ENCODE measurements at places on chromosomes 4 and X. TPM values are rescaled to one million over a fixed set of nuclear protein-coding genes. Genes with fewer than 3 reads are reported as not detected.

DNA sequence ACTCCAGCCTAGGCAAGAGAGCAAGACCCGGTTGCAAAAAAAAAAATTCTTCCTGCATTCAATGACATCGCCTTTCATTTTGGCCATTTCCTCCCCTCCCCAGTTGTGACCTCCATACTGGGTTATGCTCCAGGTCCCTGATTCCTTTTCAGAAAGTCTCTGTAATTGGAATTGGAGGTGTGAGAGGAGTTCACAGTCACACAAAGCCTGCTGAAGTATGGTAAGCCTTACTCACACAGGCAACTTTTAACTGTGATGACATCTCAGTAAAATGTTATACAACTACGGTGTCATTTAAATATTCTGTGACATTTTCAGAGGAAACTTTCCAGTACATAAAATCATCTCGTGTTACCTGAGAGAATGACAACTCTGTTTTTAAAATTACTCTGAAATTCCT, 73.6 kb downstream of the CEP44 start:
- no peak overlapping the region for H3K27ac ChIP-seq
- no peak overlapping the region for H3K4me3 ChIP-seq
- H3K36me3 ChIP-seq: no peaks in the 10 kb centered on the region
- no peak for DNase-seq

DNA sequence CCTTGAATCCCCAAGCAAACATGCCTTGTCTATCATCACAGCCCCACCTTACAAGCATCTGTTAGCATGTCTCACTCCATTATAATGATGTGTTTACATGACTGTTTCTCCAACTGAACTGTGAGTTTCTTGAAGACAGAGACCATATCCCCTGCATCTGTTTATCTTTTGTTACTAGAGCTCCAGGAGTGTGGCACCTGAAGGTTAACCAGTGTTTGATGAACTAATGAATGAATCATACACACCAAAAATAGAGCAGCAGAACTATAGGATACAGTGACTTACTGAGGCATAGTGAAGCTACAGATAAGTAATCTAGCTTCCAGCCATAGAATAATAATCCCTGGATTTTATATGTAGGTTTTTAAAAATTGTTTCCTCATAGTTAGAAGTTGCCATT, 331.0 kb downstream of the PCDH7 start:
- H3K4me3 ChIP-seq: no peak overlapping the region
- no peak for DNase-seq
- H3K27ac ChIP-seq: no peak overlapping the region
- no peaks in the 10 kb centered on the region for H3K36me3 ChIP-seq

DNA sequence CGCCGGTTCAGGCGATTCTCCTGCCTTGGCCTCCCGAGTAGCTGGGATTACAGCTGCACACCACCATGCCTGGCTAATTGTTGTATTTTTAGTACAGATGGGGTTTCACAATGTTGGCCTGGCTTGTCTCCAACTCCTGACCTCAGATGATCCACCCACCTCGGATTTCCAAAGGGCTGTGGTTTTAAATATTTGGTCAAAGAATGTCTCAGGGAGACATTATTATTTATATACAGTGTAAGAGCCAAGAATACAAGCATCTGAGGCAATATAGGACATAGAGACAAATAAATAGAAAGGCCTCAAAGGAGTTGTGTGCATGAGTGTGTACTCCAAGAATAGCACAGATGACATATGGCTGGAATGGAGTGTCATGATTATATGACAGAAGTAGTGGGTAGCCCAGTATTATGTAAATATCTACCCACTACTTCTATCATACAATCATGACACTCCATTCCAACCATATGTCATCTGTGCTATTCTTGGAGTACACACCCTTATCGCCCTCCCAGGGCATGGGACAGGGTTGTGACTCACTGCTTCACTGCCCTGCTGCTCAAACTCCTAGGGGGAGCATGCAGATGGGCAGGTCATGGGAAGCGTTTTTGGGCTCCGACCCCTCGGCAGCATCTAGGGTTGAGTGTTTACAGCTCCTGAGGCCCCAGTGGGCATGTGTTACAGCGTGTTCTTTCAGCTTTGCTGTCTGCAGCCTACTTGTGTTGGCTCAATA, 1649.8 kb upstream of the PCDH10 start:
- no peaks in the 10 kb centered on the region for H3K4me1 ChIP-seq
- H3K4me3 ChIP-seq: no peak overlapping the region
- peaks cover 4% of the 10 kb centered on the region for H3K36me3 ChIP-seq
- H3K27me3 ChIP-seq: peaks cover 3% of the 10 kb centered on the region

DNA sequence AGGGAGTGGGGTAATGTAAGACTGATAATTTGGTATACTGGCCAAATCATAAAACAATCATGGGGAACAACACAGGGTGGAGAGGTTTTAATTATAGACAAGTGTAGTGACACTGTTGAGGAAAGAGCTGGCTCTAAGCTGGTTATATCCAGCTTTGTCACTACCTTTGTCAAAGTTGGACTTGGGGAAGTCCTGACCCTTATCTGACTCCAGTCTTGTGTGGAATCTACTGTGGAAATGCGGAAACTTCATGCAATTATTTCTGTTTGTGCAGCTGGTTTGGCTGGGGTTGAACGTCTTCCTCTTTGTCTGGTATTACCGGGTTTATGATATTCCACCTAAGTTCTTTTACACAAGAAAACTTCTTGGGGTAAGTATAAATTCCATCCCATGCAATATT, 2.0 kb downstream of the CYBB start:
- DNase-seq: no peak
- no peak overlapping the region for H3K4me3 ChIP-seq
- peaks cover 6% of the 10 kb centered on the region for H3K4me1 ChIP-seq
- no peaks in the 10 kb centered on the region for H3K36me3 ChIP-seq
- H3K27me3 ChIP-seq: no peaks in the 10 kb centered on the region

GRCh38 chr4:14716691-14717090, 285.6 kb upstream of the CPEB2 start:
- H3K27me3 ChIP-seq: no peaks in the 10 kb centered on the region
- H3K27ac ChIP-seq: no peak overlapping the region
- H3K4me3 ChIP-seq: no peak overlapping the region
- H3K4me1 ChIP-seq: no peaks in the 10 kb centered on the region

GRCh38 chr4:144584428-144584827, 61.5 kb upstream of the HHIP start:
- peaks cover 4% of the 10 kb centered on the region for H3K36me3 ChIP-seq
- no peak for DNase-seq
- no peaks in the 10 kb centered on the region for H3K4me1 ChIP-seq
- H3K27ac ChIP-seq: no peak overlapping the region
- peaks cover 3% of the 10 kb centered on the region for H3K27me3 ChIP-seq
- no peak overlapping the region for H3K4me3 ChIP-seq

- no peaks in the 10 kb centered on the region for H3K4me1 ChIP-seq
- no peaks in the 10 kb centered on the region for H3K27me3 ChIP-seq
- H3K4me3 ChIP-seq: no peak overlapping the region
- no peak overlapping the region for H3K27ac ChIP-seq
- no peaks in the 10 kb centered on the region for H3K36me3 ChIP-seq
- no peak for DNase-seq
These were observed 12.5 kb upstream of the HSFX4 start for GRCh38 chrX:149916745-149917392.

DNA sequence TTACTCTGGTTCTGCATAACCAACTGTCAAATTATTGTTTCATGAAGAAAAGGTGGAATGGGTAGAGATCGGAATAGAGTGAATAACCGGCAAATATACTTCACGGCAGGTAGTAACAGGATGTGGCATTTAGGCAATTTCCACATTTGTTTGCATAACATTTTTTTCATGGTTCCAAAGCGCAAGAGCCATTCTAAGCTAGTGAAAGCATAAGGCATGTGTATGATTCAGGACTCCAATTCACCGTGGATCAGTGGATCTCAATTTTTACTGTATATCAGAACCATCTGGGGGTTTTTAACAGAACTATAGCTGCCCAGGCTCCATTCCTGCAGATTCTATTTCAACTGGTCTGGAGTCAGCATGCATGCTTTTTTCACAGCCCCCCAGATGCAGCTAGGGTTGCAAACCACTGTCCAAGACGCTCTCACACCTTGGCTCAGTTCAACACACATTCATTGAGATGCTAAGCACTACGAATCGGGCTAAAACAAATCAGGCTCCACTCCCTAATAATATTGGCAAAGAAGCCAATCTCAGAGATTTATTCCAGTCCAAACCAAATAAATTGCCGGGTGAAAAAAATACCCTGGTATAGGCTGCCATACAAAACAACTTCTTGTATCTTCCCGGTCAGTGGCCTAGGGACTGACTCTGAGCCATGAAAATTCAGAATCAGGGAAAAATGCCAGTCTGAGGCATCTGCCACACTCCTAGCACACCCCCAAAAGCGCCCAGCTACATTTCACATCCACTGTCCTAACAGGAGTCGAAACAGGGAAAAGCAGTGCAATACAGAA, 30.0 kb downstream of the AFAP1 start:
- no peak for DNase-seq
- H3K27ac ChIP-seq: no peak overlapping the region
- no peaks in the 10 kb centered on the region for H3K36me3 ChIP-seq

DNA sequence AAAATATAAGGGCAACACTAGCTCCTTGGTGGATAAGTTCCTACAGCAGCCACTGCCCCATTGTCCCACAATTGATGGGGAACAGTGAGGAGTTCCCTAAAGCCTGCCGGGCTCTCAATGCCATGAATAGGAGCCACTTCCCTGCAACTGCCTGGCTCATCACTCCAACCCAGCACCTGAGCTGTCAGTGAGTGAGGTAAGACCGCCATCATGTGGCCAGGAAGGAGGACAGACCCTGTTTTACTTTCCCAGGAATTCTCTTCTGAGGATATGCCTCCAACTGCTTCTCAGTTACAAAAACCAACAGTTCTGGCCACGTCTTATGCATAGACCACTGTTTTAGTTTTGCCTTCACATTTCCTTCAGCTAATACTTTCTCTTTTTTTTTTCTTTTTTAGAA, 45.5 kb downstream of the SRPX start:
- H3K4me3 ChIP-seq: no peak overlapping the region
- H3K27me3 ChIP-seq: no peaks in the 10 kb centered on the region
- H3K27ac ChIP-seq: no peak overlapping the region
- peak; percentile 28 for DNase-seq
- H3K36me3 ChIP-seq: no peaks in the 10 kb centered on the region

GRCh38 chr4:169340834-169341233, 70.1 kb upstream of the SH3RF1 start:
- H3K27ac ChIP-seq: no peak overlapping the region
- peaks cover 8% of the 10 kb centered on the region for H3K27me3 ChIP-seq
- H3K4me1 ChIP-seq: no peaks in the 10 kb centered on the region

- H3K36me3 ChIP-seq: no peaks in the 10 kb centered on the region
- H3K27me3 ChIP-seq: peaks cover 3% of the 10 kb centered on the region
- no peaks in the 10 kb centered on the region for H3K4me1 ChIP-seq
- no peak overlapping the region for H3K4me3 ChIP-seq
- no peak for DNase-seq
These were observed 82.4 kb upstream of the HPRT1 start for GRCh38 chrX:134377537-134377936.

DNA sequence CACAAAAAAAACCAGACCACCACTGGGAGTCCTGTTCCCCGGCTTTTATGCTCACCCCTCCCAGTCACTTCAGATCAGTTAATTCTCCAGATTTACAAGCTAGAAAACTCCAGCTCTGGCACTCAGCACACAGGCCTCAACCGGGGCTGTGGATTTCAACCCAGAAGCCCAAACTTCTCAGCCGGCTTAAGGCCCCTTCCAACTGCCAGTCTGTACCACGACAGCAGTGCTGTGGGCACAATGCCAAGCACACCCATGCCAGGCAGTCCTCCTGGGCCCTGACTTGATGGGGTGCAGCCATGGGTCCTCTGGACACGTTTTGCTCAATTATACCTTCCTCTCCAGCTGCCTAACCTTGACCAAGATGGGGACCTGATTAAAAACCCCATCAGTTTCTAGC, 12.2 kb downstream of the SOD3 start:
- no peak for DNase-seq
- peaks cover 3% of the 10 kb centered on the region for H3K4me1 ChIP-seq
- H3K36me3 ChIP-seq: peaks cover 7% of the 10 kb centered on the region
- peaks cover 4% of the 10 kb centered on the region for H3K27me3 ChIP-seq

DNA sequence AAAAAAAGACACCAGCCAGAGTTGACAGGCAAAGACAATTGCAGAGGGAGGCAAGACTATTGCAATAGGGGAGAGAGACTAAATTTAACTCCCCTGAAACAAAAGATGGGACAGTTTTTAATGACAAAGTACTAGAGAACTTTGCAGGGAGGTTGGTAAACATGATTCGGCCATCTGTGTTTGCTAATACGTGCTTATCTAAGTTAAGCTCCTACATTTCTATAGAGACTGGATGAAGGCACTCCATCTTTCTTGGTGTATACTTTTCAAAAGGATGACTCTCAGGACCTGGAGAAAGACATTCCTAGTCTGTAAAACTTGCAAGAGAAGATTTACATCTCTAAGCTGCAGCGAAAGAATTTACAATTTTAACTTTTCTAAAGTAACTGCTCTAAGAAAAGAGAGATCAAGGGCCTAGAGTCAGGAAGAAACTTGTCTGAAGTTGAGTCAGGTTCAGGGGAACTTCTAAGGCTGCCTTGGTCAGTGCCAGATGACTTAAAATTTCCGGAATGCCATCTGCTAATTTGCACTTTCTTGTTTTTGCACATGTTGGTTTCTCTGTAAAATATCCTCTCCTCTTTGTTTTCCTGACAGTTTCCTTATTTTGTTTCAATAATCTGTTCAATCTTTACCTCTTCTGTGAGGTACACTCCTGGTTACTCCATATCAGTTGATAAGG, 10.6 kb downstream of the ADAM29 start:
- H3K36me3 ChIP-seq: no peaks in the 10 kb centered on the region
- DNase-seq: no peak
- H3K4me3 ChIP-seq: no peak overlapping the region
- H3K27ac ChIP-seq: no peak overlapping the region
- H3K27me3 ChIP-seq: no peaks in the 10 kb centered on the region

GRCh38 chrX:106302304-106302703, 134.2 kb downstream of the PWWP3B start:
- H3K4me3 ChIP-seq: no peak overlapping the region
- H3K4me1 ChIP-seq: no peaks in the 10 kb centered on the region
- no peaks in the 10 kb centered on the region for H3K27me3 ChIP-seq
- DNase-seq: no peak

DNA sequence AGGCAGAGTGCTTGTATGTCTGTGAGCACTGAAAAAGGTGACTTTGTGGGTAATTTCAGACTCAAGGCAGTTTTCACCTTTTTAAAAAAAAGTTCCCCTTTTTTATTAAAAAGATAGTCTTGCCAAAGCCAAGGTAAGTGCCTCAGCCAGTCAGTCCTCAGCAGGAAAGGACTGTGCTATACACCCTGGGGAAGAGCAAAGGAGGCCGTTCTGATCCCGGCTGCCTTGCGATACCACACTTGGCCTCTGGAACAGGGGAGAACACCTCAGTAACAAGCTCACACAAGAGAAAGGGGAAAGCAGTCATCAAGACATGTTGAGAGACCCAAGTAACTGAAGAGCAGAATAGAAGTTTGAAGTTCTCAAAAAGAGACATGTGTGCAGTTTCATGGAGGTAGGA, 541.7 kb downstream of the BCOR start:
- no peak overlapping the region for H3K4me3 ChIP-seq
- H3K36me3 ChIP-seq: peaks cover 3% of the 10 kb centered on the region
- H3K27me3 ChIP-seq: peaks cover 4% of the 10 kb centered on the region
- DNase-seq: no peak
- no peak overlapping the region for H3K27ac ChIP-seq
- peaks cover 2% of the 10 kb centered on the region for H3K4me1 ChIP-seq

The COX7B gene
- total RNA-seq: 155 TPM

The LPAR4 gene
- total RNA-seq: 2.7 TPM

The NDUFA1 gene
- 95.0 TPM for total RNA-seq

The ODAPH gene
- total RNA-seq: not detected

The ELF4 gene
- total RNA-seq: 23.6 TPM

The EIF2S3 gene
- 258 TPM for total RNA-seq

The DRD5 gene
- not detected for total RNA-seq

The AVPR2 gene
- total RNA-seq: 0.77 TPM

The USP51 gene
- 6.3 TPM for total RNA-seq

The PORCN gene
- total RNA-seq: 9.4 TPM

The PCSK1N gene
- 2.0 TPM for total RNA-seq

The ZFP42 gene
- total RNA-seq: 2.1 TPM
